Activated T-cell treated with anti-CD3 and anti-CD28 coated beads for 48 hours (primary cell): ENCODE measurements at places on chromosomes 7 and 10.

DNA sequence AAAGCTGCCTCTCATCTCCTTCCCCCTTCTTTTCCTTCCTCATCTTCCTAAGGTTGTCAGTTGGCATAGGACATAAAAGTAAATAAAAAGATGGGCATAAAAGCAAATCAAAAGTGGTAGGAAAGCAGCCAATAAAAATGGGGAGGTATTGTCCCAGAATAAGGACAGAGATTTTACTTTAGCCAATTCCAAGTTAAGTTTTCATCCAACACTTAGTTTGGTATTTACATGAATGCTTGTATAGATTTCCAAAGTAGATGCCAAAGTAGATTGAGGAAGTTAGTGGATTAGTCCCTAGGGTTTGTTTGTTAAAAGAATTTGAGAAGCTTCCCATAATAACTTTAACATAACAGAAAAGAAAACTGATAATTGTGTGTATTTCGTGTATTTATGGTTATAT is 33.7 kb downstream of the HDAC9 start:
- no peak for DNase-seq

DNA sequence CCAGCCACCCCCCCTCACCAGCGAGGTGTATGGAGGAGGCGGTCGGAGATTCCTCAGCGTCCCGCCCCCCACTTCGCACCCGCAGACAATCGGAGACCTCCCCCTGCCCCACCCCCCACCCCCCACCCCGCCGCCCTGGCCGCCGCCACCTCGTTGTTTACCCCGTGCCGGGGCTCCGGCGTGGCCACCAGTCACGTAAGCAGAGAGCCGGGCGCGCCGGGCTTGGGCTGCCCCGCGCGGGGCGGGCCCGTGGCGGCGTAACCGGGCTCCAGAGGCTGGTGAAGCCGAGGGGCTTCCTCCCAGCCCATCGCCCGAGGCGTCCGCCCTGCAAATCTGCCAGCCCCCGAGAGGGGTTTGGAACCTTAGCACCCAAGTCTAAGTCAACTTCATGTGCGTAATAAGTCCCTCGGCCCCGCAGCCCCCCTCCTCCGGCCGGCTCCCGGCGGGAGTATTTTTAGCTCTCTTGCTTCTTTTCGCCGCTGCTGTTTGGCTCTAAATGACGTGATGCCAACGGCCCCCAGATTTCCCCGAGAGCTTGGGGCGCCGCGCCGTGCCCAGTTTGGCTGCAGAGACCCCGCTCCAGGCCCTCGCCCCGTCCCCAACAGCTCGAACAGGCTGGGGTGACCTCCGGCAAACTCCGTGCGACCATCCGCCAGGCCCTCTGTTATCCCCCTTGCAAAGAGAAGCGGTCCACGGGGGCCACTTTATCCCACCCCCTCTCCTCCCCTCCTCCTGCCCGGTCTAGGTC is 2.7 kb downstream of the MXI1 start:
- peak; percentile 48 for DNase-seq

DNA sequence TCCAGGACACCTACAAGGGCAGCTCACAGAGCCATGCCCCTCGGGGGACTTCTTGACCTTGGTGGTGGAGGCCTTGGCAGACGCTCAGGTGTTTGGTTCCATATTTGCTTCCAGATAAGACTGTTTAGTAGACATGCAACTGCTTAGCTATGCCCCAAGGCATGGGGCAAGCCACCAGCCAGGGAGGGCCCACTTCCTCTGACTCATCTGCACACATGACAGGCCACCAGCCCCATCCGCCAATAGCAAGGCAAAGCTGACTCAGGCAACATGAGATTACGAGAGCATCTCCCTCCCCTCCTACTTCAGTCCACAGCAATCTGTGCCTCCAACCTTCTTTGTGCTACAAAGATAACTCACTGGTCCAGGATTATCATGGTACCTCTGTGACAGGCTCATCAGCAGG is 54.9 kb downstream of the KCNMA1 start:
- DNase-seq, result no peak

GRCh38 chr7:83819911-83820310 is 171.0 kb upstream of the SEMA3E start:
- no peak for DNase-seq

- no peak for DNase-seq
Measured at GRCh38 chr7:112014347-112014746, 191.9 kb downstream of the DOCK4 start.

DNA sequence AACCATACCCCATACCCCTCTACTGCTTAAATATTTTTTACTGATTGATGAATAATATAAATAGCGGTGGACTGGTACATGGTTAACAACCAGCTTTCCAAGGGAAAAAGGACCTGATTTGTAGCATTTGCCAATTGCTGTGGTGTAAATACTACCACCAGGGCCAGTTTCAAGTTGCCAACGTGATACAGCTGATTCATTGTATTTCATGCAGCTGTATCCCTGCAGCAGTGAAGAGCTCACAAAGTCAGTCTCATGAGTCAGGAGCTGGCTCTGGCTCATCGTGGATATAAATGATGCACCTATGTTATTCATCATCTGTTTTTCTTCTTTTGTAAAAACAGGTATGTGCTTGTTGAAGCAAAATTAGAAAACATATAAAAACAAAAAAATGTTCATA is 15.2 kb downstream of the CALML5 start:
- DNase-seq, result no peak

GRCh38 chr10:34768972-34769330 is 46.1 kb downstream of the PARD3 start:
- no peak for DNase-seq

DNA sequence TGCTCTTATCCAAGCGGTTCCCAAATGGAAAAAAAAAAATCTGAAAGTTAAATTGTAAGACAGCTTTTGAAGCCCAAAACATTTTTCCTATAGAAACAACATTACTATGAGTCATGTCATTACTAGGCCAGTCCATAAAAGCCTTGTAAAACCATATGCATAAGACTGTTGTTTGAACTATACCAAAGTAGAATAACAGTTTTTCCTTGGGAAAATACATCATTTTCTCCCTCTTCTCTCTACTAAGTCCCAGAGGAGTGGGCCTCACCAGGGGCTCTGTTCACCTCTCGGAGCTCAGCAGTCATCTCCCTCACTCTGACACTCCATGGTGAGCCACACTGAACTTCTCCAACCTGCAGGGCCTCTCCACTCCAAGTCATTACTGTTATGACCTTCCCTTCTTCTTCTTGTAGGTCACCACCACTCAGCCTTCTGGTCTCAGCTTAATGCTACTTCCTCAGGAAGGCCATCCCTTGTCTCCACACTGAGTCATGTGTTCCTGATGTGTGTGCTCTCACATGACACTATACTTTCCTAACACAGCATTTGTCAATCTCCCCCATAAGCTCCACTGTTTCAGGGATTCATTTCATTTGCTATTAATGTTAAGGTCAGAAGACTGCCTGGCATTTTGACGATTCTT is 32.5 kb downstream of the ZNF438 start:
- peak; percentile 4 for DNase-seq

DNA sequence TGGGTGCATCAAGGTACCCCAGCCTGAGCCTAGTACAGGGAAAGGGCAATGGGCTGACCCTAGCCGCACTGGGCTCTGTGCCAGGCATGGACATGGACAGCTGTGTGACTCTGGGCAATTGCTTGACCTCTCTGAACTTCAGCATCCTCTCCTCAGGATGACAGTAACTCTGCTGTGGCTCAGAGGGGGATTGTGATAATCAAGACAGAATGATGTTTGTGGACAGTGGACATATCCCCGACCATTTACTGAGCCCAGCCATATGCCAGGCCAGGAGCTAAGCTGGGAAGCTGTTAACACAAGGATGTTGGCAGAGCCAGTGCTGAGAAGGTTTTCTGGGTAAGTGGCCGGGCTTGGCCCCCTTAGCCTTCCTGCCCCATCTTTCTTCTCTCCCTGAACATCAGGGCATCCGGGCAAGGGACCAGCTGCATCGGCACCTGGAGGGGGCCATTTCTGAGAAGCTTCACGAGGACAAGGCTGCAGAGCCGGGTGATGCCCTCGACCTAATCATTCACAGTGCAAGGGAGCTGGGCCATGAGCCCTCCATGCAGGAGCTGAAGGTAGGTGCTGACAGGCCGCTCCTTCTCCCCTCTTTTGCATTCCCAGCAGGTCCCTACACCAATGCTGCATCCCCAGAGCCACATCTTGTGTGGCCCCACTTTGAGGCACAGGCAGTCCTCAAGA is 3.5 kb downstream of the CYP26C1 start:
- DNase-seq, result no peak

GRCh38 chr7:8022628-8023027 is 54.0 kb downstream of the GLCCI1 start:
- DNase-seq, result no peak

GRCh38 chr10:86017841-86018734 is 348.5 kb downstream of the GRID1 start:
- DNase-seq, result no peak

DNA sequence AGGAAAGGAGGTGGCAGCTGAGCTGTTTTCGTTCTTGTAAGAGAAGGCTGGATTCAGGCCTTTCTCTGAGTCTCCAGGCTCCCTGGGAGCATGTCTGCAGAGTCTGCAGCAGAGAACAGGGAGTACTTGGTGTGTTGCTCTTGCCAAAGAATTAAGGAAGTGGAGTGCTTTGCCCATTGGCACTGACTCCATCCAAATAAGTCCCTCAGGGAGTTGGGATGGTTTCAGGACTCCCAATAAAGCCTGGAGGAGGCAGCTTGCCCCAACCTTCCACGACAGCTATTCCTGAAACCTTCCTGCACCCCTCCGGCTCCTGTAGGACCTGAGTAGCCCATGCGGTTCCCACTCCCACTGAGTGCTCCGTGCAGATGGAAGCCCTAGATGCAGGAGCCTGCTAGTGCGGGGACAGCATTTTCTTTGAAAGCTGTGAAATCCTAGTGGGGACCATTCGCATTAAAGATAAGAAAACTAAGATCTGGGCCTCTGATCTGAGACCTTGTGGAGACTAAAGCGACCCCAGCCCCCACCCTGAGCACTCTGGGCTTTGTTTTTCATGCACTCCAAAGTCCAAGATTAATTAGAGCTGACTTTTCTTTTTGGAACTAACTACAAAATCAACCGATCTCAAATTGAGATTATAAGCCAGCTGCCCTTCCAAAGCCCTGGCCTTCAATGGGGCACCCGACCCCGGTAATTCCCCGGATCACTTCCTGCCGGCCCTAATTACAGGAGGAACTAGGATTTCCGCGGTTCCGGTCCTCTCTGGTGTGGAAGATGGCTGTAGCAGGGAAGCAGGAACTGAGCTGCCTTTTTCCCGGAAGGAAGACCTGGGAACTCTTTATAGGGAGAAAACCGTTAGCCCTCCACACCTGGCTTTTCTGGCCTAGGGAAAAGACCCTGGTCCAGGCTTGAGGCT is 110.2 kb downstream of the COL13A1 start:
- DNase-seq, result no peak

DNA sequence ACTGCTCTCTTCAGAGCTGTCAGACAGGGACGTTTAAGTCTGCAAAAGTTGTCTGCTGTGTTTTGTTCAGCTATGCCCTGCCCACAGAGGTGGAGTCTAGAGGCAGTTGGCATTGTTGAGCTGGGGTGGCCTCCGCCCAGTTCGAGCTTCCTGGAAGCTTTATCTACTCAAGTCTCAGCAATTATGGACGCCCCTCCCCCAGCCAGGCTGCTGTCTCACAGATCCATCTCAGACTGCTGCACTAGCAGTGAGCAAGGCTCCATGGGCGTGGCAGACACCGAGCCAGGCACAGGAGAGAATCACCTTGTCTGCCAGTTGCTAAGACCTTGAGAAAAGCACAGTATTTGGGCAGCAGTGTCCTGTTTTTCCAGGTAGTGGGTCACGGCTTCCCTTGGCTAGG is 98.1 kb downstream of the SDHAF3 start:
- DNase-seq, result no peak

GRCh38 chr7:11591943-11592342 is 240.1 kb downstream of the THSD7A start:
- no peak for DNase-seq

DNA sequence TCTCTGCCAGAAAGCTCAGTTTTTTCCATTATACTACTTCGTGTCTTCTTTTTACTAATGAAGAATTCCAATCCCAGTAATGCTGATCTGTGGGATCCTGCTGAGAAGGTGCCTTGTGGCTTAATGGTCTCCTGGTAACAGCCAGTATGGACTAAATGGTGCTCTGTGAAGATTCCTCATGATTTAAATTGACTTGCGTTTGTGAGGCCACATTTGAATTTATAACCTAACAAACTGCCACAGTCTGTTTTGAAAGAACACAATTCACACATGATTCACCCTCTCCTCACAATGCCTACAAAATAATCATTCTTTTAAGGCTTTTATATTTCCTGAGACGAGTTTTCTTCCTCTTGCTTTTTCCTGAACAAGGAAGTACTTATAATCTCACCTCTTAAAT is 140.0 kb downstream of the MBL2 start:
- DNase-seq, result no peak

GRCh38 chr10:114624422-114624821 is 33.7 kb downstream of the ABLIM1 start:
- DNase-seq, result no peak

DNA sequence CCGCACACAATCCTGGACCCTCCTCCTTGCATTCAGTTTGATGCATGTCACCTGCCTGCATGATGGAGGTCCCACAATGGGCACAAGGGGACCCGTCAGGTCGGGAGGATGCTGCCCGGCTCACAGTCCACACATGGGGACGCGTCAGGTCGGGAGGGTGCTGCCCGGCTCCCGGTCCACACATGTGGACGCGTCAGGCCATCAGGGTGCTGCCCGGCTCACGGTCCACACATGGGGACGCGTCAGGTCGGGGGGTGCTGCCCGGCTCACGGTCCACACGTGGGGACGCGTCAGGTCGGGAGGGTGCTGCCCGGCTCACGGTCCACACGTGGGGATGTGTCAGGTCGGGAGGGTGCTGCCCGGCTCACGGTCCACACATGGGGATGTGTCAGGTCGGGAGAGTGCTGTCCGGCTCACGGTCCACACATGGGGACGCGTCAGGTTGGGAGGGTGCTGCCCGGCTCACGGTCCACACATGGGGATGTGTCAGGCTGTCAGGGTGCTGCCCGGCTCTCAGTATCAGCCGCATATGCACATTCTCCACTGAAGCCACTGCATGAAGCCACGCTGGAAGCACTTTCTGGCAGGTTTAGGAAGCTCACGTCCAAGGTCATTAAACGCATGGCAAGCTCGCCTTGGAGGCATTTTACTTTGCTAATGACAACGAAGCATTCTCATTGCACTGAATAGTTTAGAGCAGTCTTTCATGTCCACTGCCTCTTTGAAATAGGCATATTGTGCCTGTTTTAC is 50.3 kb downstream of the DIP2C start:
- DNase-seq, result no peak

DNA sequence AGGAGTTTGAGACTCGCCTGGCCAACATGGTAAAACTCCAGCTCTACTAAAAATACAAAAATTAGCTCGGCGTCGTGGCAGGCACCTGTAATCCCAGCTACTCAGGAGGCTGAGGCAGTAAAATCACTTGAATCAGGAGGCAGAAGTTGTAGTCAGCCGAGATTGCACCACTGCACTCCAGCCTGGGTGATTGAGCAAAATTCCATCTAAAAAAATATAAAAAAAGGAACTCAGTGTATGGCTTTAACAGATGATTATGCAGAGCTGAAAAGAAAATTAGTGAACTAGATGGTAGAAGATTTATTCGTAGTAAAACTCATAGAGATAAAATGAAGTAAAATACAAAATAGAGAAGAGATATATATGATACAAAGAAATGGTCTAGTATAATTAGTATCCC is 12.6 kb upstream of the CNOT4 start:
- no peak for DNase-seq

GRCh38 chr7:155962191-155962967 is 150.1 kb upstream of the SHH start:
- DNase-seq, result peak; percentile 35
